Activated CD4-positive, alpha-beta T cell treated with anti-CD3 and anti-CD28 coated beads, Interleukin-2, amount 50 U/mL, for 16 hours (primary cell): ENCODE measurements at places on chromosomes 2 and 18.

GRCh38 chr2:68404164-68404563, 39.1 kb downstream of the PLEK start:
- DNase-seq: no peak

DNA sequence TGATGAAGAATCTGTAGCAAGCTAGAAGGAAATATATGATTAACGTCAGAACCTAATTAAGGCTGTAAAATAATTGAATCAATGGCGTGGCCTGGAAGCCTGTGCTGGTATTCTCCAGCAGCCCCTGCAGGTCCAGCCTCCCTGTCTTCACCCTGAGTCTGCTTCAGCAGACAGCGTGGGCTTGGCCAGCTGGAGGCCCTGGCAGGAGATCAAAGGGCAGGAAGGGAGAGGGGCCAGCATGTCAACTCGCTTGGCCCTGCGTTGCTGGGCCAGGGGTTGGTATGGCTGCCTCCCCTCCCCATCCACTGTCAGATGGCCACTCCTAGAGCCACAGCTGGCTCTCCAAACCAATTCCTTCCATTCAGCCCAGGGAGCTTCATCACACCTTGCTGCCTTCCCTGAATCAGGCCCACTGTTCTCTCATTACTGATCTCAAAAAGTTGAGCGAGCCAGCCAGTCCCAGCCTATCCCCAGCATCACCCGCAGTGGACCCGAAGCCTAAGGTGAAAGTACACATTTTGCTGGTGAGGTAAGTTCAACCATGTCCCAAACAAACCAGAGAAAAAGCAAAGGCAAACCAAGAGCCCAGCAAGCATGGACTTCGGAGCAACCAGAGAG, 228.4 kb upstream of the AGAP1 start:
- DNase-seq: no peak

- no peak for DNase-seq
Measured at GRCh38 chr2:106021662-106022028, 172.5 kb downstream of the UXS1 start.

DNA sequence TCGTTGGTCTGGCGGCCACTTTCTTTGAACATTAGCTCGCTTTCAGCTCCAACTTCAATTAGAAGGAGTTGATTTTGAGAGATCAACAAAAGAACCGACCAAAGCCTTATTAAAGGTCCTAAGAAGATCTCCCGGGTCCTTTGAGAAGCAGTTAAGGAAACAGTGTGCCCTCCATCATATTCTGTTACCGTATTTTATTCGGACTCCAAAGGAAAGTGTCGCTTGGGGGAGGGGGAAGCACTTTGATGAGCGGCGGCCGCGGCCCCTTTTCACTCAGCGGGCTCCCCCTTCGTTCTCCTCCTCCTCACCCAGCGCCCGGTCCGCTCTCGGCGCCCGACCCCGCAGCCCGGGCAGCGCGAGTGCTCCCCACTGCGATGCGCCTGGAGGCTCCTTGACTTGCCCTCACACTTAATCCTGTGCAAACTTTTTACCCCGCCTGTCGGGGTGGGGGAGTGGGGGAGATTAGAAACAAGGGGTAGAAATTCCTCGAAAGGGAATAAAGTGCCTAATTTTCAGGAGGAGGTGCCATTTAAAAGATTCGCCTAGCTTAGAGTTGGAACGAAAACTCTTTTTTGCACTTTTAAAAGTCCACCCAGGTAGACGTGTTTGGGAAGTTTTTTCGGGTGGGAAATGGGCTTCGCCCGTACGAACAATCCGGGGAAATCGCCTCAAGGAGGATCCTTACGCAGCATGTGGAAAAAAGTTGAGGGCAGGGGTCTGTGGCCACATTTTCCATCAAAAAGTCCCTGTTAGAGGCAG, 1.2 kb upstream of the OTX1 start:
- DNase-seq: no peak

- DNase-seq: no peak
Measured at GRCh38 chr2:209976698-209977385, 25.6 kb upstream of the RPE start.

- DNase-seq: peak; percentile 50
Measured at GRCh38 chr2:26922405-26923188, 47.8 kb upstream of the MAPRE3 start.

GRCh38 chr2:16255120-16255519, 314.8 kb downstream of the MYCN start:
- DNase-seq: no peak

DNA sequence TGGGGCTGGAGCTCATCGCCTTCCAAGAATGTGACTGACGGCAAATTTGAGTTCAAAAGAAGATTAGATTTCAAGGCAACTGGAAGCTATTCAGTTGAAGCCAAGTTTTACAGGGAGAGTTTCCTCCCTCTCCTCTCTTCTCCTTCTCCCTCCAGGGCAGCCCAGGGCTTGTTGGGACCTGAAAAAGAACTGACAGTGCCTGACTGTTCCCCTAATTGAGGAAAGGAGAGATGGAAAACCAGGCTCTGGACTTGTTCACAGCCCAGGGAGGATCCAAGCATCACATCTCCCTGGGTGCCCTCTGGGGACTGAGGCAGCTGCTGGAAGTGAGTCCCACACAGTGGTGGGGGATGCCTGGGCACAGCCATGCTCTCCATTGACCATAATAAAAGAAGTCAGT, 88.1 kb downstream of the THNSL2 start:
- DNase-seq: no peak

DNA sequence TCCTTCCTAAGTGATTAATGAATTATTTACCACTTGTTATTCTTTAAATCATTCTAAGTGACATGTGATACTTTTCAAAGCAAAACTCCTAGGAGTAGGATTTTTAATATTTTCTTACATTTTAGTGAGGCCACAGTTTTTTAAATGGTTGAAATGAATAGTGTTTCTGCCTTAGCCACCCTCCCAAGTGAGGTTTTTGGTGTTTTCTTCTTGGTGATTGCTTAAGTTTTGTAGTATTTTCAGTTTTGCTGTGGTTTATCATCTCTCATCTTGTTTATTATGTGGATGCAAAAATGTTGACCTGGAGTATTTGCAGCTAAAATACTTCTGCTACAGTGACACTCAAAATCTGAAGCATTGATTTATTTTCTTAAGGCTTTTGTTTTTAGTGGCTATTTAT, 9.8 kb downstream of the AFTPH start:
- peak; percentile 46 for DNase-seq

GRCh38 chr2:105739426-105739825, 5.3 kb upstream of the NCK2 start:
- DNase-seq: peak; percentile 74

DNA sequence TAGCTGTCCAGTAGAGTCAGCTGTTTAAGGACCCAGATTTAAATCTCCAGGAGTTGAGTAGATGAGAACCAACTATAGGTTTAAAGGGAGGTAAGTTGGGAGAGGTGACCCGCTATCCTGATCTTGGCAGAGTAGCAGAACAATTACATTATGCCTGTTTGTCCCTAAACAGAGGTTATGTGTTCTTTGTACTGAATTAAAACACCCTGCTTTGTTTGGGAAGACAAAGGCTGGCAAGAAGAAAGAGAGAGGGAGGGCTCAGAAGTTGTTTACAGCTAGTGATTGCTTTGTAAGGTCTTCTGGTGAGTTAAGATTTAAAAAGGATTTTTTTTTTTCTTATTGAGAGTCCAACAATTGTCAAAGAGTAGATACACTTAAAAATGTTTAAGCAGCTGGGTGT, 37.3 kb downstream of the USP14 start:
- DNase-seq: no peak

DNA sequence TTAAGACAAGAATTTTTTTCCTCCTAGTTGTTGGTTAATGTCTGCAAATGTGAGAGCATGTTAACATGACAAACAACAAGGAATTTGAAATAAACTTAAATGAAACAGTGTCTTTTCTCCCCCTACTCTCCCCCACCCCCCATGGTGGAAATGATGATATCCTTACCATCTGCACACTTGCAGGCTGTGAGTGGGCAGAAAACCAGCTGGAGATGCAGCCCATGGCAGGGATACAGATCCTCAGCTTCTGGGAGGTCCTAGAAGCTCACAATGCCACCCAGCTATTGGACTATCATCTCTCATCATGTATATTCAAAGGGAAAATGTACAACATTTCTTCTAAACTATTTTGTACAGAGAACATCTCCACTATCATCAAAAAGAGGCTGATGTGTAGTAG, 196.8 kb downstream of the SLC8A1 start:
- no peak for DNase-seq

- DNase-seq: no peak
Measured at GRCh38 chr2:34533585-34534183, 934.6 kb upstream of the FAM98A start.

DNA sequence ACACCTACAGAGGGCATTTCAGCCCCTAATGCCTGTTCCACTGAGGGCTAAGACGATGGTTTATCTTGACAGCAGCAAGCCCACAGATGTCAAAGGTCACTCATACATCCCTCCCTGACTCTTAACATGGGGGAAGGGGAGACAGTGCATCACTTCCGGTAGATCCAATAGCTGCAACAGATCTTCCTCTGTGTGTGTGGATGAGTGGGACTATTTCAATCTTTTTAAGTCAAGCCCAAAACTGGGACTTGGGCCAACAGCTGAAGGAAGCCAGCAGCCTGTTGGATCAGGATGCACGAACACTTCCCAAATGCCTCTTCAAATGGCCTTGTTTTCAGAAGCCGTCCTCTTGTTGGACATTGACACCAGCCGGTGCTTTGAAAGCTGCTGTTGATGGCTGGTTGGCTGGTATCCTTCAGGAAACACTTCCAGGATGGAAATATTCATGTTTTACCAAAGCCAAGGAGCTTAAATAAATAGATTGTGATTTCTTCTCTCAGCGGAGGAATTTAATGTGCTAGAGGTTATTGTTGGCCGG, 59.2 kb downstream of the IL1R2 start:
- DNase-seq: no peak

GRCh38 chr2:16096962-16097361, 156.6 kb downstream of the MYCN start:
- no peak for DNase-seq

DNA sequence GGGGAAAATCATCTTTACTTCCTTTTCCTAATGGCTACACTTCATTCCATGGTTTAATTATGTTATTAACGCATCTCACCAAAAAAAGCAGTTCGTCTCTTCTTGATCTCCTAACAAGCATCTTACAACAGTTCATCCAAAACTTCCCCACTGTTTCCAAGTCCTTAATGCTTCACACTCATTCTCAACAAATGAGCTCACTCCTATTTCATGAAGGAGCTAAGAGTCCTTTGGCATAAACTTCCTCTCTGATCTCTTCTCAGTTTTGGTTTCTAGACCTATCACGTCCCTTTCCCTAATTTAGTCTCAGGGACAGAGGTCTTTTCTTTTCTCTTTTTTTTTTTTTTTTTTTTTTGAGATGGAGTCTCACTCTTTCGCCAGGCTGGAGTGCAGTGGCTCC, 205.9 kb upstream of the SLC39A10 start:
- no peak for DNase-seq

- no peak for DNase-seq
Measured at GRCh38 chr2:112602917-112603316, 18.5 kb downstream of the CHCHD5 start.

DNA sequence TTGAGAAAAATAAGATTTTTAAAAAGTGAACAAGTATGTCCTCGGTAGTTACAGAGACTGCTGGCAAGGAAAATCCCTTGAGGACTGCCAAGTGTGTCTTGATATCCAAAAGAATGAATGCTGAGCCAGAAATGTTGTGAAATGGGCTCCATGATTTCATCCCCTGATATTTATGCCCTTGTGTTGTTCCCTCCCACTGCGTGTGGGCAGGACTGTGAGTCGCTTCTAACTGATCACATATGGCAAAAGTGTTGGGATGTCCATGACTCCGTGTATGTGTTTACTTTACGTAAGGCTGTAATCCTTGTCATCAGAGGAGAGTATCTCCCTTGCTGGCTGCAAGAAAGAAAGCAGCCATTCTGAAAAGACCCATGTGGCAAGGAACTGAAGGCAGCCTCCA, 285.1 kb downstream of the SS18 start:
- DNase-seq: no peak

DNA sequence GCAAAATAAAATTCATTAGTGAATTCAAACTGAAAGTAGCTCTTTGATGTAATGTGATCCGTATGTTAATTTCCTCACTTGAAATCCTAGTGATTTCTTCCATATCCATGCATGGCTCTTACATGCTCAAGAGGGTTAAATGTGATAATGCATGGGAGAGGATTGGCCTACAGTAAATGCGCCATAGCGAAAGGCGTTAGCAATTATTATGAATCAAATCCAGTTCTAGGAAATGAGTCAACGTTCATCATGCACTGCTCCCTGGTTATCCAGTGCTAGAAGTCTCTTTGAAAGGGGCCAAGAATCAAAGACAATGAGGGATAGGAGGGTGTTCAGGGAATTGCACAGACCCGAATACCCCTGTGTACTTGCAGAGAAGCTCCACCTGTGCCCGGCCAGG, 101.4 kb upstream of the RASGRP3 start:
- DNase-seq: no peak

GRCh38 chr2:37582481-37583220, 88.8 kb downstream of the CDC42EP3 start:
- DNase-seq: peak; percentile 37

DNA sequence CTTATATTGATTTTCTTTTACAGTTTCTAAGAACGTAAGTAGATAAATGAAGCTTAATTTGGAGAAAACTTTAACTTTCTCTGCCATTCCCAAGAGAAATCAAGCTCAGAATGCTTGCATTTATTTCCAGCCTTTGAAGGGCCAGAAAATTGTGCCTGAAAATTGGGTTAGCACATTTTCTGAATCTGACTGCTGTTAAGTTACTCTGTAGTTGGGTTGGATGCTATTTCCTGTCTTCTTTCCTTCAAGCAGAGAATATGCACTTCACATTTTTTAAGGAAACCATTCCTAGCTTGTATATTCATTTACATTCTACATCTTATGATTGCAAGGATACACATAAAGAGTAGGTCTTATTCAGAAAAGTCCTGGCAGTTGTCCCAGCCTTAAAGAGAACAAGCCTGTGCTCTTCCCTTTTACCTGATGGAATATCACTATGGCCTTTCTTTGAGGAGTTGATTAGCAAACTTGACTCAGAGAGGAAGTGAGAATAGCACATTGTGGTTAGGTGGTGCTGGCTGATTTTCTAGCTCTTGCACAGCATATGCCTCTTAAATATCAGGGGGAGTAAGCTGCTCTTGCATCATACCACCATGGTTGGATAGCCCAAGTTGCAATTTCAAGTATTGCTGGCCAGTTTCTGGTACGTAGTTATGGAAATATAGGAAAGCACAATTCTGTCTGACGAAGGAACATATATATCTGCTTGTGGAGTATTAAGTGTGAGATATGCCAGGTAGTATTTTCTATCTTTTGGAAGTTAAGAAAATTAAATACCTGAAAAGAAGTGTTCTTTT, 133.7 kb downstream of the COMMD1 start:
- DNase-seq: peak; percentile 81

GRCh38 chr2:45156605-45157004, 147.4 kb upstream of the SIX2 start:
- DNase-seq: no peak

- no peak for DNase-seq
Measured at GRCh38 chr2:219106251-219106650, 45.5 kb upstream of the IHH start.

- DNase-seq: no peak
Measured at GRCh38 chr2:124882423-124882822, 857.3 kb downstream of the CNTNAP5 start.

DNA sequence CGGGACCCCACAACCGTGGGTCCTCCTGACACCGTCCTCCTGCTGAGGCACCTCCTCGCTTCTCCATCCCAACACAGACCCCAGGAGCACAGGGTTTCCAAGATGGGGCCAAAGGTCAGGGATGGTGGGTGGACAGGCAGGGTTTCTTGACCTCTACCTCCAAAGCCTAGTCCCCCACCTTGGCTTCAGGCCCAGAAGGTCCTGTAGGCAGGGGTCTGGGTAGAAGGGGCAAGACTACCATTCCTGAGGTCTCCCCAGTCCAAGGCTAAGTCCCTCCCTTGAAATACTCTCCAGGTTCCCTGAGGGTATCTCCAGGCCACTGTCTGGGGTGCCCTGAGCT, 7.1 kb downstream of the CYP26B1 start:
- DNase-seq: no peak
